ENCODE measurements at places on chromosomes 7 and 10.

DNA sequence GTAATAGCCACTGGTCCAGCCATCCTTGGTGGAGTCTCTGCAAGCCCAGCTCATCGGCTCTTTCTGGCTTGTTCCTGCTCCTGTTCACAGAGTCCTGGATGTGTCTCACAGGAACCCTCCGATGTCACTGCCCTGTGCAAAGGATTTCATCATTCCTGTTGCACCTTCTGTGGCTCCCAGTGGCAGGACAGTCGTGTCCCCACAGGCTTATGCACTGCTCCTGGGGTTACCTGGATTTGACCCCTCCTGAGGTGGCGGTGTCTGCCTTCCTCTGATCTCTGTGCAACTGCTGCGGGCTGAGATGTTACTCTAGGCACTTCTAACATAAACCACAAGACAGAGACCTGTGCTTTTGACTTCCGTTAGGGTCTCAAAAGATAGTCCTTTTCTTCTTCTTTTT is 30.6 kb downstream of the APBB1IP start:
- DNase-seq = peak; percentile 56
- H3K27me3 ChIP-seq = no peaks in the 10 kb centered on the region
- H3K4me1 ChIP-seq = peaks cover 83% of the 10 kb centered on the region

DNA sequence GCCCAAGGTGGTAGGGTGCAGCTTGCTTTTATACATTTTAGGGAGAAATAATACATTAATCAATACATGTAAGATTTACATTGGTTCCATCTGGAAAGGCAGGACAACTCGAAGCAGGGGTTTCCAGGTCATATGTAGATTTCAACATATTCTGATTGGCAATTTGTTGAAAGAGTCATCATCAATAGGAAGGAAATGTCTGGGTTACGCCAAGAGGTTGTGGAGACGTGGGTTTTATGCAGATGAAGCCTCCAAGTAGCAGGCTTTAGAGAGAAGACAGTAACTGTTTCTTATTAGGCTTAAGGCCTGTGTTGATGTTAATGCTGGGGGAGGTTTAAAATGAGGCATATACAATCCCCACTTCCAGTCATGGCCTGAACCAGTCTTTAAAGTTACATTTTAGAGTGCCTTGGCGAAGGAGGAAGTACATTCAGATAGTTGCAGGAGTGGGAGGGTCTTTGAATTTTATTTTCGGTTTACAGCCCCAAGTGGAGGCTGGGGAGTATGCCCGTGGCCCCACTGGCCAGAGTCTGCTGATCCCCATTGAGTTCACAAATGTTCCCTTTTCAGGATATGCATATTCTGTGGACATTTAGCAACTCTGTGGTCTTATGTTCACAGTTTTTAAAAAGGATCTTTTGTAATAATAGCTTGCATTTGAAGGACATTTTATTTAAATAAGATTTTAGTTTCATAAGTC is 166.0 kb upstream of the GDF10 start:
- DNase-seq = no peak
- no peak overlapping the region for H3K27ac ChIP-seq
- H3K4me1 ChIP-seq = peaks cover 7% of the 10 kb centered on the region
- H3K36me3 ChIP-seq = no peaks in the 10 kb centered on the region
- H3K4me3 ChIP-seq = no peak overlapping the region

GRCh38 chr10:26890956-26891355 is 30.2 kb upstream of the ABI1 start:
- H3K27me3 ChIP-seq = no peaks in the 10 kb centered on the region
- DNase-seq = peak; percentile 64
- H3K27ac ChIP-seq = no peak overlapping the region
- peaks cover 1% of the 10 kb centered on the region for H3K36me3 ChIP-seq
- no peaks in the 10 kb centered on the region for H3K4me1 ChIP-seq

DNA sequence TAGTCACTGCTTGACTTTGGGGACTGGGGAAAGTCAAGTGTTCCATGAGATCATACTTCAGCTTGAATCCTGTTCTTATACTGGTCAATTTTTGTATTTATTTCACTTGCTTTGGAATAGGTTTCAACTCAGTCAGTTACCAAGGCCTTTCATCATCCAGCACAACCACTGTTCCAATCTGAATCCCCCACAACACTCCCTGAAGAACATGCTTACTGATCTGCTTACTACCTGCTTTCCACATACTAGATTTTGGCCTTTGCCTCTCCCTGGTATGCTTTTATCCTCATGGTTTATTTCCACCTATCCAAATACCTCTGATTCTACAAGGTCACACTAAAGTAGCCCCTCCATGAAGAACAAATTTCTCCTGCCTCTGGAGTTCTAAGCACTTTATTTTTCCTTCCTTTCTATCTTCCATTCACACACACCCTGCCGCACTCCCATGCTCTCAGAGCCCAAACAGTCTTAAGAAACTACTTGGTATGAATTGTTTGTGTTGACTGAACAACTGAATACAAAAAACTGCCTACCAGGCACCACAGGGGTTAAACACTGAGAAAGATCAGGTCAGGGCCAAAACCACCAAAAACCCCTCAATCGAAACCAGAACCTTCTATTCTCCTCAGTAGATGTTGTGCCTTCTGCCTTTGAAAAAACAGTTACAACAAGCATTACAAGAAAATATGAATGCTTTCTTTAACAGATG is 178.1 kb downstream of the AVL9 start:
- no peak overlapping the region for H3K27ac ChIP-seq
- DNase-seq = no peak
- H3K36me3 ChIP-seq = no peaks in the 10 kb centered on the region
- no peak overlapping the region for H3K4me3 ChIP-seq
- no peaks in the 10 kb centered on the region for H3K27me3 ChIP-seq

- no peaks in the 10 kb centered on the region for H3K27me3 ChIP-seq
- H3K4me1 ChIP-seq = no peaks in the 10 kb centered on the region
- H3K4me3 ChIP-seq = no peak overlapping the region
- no peak for DNase-seq
- H3K27ac ChIP-seq = no peak overlapping the region
Observed at GRCh38 chr7:32047075-32047474, 23.1 kb downstream of the PDE1C start.

DNA sequence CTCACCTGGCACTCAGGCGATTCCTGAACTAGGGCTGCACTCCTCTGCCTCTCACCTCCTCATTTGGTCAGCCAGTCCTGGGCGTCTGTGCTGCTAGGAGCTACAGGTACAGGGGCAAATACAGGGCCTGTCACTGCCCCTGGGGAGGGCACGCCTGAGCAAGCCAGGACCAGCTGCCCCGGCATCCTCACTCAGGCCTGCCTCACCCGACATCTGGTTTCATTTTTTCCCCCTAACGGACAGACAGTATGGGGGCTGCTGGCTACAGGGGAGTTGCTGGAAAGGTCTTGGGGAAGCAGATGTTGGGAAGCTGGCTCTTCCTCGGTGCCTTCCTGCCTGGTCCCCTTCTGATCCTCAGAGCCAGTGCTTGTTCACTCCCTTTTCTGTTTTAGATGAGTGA is 77.3 kb upstream of the PPIF start:
- H3K4me3 ChIP-seq = no peak overlapping the region
- no peaks in the 10 kb centered on the region for H3K27me3 ChIP-seq
- H3K4me1 ChIP-seq = peaks cover 10% of the 10 kb centered on the region
- no peak overlapping the region for H3K27ac ChIP-seq

DNA sequence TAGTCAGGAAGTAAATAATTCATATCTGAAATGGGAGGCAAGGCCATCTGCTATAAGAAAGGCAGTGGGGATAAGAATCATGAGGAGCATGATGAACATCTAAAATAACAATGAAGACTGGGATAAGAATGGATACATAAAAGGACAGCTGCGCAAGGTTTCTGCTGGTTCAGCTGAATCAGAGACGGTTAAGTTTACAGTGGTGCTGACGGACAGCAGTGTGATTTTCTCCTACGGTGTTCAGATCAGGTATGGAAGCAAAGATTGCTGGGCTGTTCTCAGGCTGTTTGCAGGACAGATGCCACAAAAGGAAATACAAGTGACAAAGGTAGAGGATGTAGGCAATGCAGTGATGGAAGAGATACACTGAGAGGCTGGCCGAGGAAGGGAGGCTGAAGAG is 8.4 kb downstream of the CYCS start:
- no peak for DNase-seq
- H3K36me3 ChIP-seq = peaks cover 24% of the 10 kb centered on the region
- H3K27ac ChIP-seq = no peak overlapping the region

GRCh38 chr10:7302392-7302906 is 108.4 kb downstream of the SFMBT2 start:
- H3K4me1 ChIP-seq = peaks cover 53% of the 10 kb centered on the region
- no peak overlapping the region for H3K27ac ChIP-seq
- H3K36me3 ChIP-seq = peaks cover 25% of the 10 kb centered on the region
- no peak overlapping the region for H3K4me3 ChIP-seq
- H3K27me3 ChIP-seq = no peaks in the 10 kb centered on the region

- DNase-seq = peak; percentile 65
- H3K36me3 ChIP-seq = peaks cover 1% of the 10 kb centered on the region
Observed at GRCh38 chr10:79984851-79985250, 35.9 kb upstream of the SFTPD start.

- no peak overlapping the region for H3K27ac ChIP-seq
- no peaks in the 10 kb centered on the region for H3K36me3 ChIP-seq
- H3K27me3 ChIP-seq = peaks cover 5% of the 10 kb centered on the region
Observed at GRCh38 chr7:95871075-95871848, 98.9 kb downstream of the DYNC1I1 start.

DNA sequence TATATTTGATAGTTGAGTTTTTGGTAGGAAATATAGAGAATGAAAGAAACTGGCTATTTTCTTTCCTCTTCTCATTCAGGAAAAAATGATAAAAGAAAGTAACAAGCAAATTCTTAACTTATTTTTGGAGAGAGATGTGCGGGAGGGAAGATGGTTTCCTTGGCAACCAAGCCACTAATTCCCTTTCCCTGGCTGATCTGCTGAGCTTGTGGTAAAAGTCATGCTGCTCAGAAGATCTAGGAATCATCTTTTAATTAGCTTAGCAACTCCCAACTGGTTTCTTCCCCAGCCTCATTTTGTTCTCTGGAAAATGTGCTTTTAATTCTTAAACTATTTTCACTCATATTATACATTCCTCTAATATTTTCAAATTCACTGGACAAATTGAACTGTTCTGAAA is 11.8 kb downstream of the UROS start:
- no peak overlapping the region for H3K27ac ChIP-seq
- no peak overlapping the region for H3K4me3 ChIP-seq
- peaks cover 35% of the 10 kb centered on the region for H3K36me3 ChIP-seq
- no peaks in the 10 kb centered on the region for H3K4me1 ChIP-seq
- no peaks in the 10 kb centered on the region for H3K27me3 ChIP-seq
- no peak for DNase-seq

DNA sequence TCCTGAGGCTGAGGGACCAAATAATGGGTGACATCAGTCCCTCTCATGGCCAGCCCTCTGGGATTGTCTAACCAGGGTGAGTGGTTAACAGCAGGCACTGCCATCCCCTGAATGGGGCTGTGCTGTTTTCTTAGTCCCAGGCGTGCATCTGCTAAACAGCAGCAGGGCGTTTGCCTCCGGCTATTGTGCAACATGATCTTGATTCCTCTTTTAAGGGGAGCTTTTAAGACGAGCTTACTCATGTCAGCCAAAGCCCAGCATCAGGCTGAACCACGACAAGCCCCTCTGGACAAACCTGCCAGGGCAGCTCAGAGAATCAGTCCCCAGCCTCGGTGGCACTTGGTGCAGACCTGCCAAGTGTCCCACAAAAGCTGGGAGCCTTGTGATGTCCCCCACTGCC is 16.2 kb upstream of the IGFBP3 start:
- peaks cover 7% of the 10 kb centered on the region for H3K27me3 ChIP-seq
- no peak overlapping the region for H3K27ac ChIP-seq
- H3K4me1 ChIP-seq = peaks cover 10% of the 10 kb centered on the region
- no peak for DNase-seq
- H3K4me3 ChIP-seq = no peak overlapping the region
- no peaks in the 10 kb centered on the region for H3K36me3 ChIP-seq

DNA sequence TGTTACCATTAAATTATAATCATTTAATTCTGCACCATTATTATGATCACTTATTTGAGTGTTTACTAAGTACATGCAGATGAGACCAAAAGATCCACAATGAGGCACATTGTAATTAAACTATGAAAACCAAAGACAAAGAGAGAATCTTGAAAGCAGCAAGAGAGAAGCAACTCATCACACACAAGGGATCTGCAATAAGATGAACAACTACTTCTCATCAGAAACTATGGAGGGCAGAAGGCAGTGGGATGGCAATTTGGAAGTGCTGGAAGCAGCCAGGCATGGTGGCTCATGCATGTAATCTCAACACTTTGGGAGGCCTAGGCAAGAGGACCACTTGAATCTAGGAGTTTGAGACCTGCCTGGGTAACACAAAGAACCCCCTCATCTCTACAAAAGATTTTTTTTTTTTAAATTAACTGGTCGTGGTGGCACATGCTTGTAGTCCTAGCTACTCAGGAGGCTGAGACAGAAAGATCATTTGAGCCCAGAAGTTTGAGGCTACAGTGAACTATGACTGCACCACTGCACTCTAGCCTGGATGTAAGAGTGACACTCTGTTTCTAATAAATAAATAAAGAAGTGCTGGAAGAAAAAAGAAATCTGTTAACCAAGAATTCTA is 47.7 kb downstream of the CDK6 start:
- H3K4me3 ChIP-seq = no peak overlapping the region
- H3K36me3 ChIP-seq = peaks cover 43% of the 10 kb centered on the region
- H3K27ac ChIP-seq = no peak overlapping the region
- H3K27me3 ChIP-seq = no peaks in the 10 kb centered on the region
- H3K4me1 ChIP-seq = peaks cover 54% of the 10 kb centered on the region

DNA sequence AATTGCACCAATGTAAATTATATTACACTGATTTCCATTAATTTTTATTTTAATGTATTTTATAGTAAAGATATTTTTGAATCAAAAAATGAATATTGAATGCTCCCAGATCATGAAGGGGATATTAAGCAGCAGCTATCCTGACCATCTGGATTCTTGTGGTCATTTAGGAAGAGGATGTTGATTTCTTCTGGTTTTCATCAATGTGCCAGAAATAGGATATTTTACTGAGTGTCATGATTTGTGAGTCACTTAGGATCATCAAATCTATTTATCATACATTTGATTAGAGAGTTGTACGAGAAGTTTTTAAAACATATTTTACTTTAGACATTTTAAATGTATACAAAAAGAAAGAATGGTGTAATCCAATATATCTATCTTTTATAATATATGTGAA is 366.3 kb upstream of the CHRM2 start:
- no peaks in the 10 kb centered on the region for H3K27me3 ChIP-seq
- no peak overlapping the region for H3K4me3 ChIP-seq
- no peaks in the 10 kb centered on the region for H3K36me3 ChIP-seq
- no peak for DNase-seq

- H3K4me1 ChIP-seq = no peaks in the 10 kb centered on the region
- H3K27ac ChIP-seq = no peak overlapping the region
- no peaks in the 10 kb centered on the region for H3K36me3 ChIP-seq
- H3K27me3 ChIP-seq = no peaks in the 10 kb centered on the region
Observed at GRCh38 chr7:85078181-85078580, 108.7 kb downstream of the SEMA3D start.

GRCh38 chr7:149722356-149722957 is 50.9 kb downstream of the ZNF467 start:
- peaks cover 10% of the 10 kb centered on the region for H3K36me3 ChIP-seq
- H3K27ac ChIP-seq = no peak overlapping the region
- H3K4me3 ChIP-seq = no peak overlapping the region
- no peak for DNase-seq
- no peaks in the 10 kb centered on the region for H3K27me3 ChIP-seq

GRCh38 chr10:67476201-67476600 is 219.8 kb downstream of the CTNNA3 start:
- no peaks in the 10 kb centered on the region for H3K36me3 ChIP-seq
- H3K27ac ChIP-seq = no peak overlapping the region
- H3K4me3 ChIP-seq = no peak overlapping the region
- peaks cover 3% of the 10 kb centered on the region for H3K27me3 ChIP-seq

GRCh38 chr7:75915416-75916156 is 631 bp downstream of the POR start:
- peak; percentile 37 for DNase-seq
- H3K36me3 ChIP-seq = no peaks in the 10 kb centered on the region
- no peak overlapping the region for H3K27ac ChIP-seq
- peak overlapping the region; percentile 88 for H3K4me3 ChIP-seq
- no peaks in the 10 kb centered on the region for H3K27me3 ChIP-seq
